ENCODE measurements at places on chromosomes 3 and 15.
A peak's percentile ranks its signal among the peaks of the same experiment; 100 is the strongest.

DNA sequence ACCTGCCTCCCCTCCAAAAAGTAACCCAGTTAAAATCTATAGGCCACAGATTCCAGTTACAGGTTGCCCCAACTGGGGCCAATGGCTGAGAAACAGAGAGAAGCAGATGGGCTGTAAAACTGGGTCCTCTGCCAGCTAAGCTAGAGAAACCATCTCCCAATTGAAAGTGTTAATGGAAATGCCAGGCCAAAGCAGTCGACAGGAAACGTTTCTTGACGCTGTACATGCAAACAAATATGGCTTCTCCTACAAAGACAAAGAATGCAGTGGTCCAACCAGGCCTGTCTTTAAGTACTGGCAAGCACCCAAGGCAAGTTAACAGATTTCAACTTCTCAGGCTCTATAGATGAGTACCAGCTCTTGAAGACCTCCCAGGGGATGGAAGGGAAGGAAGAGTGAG is 71.3 kb downstream of the MAGI1 start:
- no peak for DNase-seq

DNA sequence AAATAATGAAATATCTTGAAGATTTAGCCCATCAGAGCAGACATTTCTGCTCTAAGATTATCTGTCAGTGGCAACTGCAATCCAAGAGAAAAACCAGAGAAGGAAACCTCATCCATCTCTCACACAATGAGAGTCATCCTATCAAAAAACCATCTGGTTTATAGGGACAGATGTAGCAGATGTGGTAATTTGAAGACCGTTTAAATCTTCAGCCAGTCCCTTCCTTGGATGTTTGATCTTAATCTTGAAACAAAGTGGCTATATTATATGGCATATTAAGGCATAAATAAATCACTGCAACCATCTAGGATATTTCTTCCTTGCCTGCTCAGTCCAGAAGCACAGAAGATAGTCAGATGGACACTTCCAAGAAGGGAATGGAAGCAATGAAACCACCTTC is 305.3 kb downstream of the MAGI1 start:
- peak; percentile 42 for DNase-seq

- no peak for DNase-seq
These were observed 99.7 kb downstream of the RARB start for GRCh38 chr3:25527801-25528200.

DNA sequence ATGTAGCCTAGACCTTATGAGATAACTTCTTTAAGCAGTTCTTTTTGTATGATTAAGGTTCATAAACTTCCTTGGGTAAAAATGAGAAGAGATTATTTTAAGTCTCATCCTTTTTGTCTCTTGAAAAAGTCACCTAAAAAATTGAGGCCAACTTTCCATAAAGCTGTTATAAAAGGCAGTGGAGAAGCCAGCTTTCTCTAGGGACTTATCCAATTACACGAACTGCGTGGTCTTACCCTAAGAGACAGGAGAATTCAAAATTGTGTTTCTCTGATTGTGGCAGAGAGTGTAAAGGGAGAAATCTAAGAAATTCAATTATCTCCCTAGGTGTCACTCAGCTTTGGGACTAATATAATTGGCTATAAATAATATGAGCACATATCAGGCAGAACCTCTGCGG is 262.0 kb downstream of the SHOX2 start:
- no peak for DNase-seq

- DNase-seq = no peak
These were observed 13.7 kb upstream of the ULK4 start for GRCh38 chr3:41975416-41976103.

Measured in NCI-H524 treated with DMSO at 0.1 percent for 48 hours (cell line).